NCI-H345 (cell line): ENCODE measurements at places on chromosomes 5 and 9.

DNA sequence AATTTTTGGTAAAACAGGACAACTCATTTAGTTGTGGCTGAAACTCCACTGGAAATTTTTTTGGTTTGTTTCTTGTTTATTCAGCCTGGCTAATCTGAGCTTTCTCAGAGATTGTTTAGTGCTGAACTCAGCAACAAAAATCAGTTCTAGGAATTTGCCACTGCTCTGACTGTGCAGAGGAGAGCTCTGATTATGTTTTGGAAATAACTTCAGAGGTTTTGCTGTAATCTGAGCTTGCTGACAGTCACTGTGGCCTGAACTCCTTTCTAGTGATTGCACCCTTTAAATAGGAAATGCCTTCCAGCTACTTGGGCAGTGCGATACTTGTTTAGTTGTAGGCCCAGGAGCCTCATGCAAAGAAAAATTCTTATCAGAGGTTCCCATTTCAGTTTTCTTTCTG lies 60.2 kb downstream of the OSTF1 start:
- no peak for DNase-seq

DNA sequence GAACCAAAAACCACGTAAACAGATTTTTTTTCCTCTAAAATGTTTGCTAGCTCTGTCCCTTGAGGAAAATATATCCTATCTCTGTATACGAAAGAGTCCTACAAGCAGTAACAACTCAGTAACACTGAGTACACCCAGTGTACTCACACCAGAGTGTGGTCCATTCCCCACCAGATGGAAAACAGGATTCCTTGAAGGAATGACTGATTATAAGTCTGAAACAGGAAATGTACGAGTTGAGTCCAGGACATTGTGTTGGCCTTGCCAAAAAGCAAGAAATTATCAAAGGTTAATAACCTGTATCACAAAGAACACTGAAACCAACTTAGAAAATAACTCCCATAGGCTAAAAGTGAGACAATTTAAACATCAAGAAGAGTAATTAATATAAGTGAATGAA lies 20.4 kb downstream of the GOLPH3 start:
- DNase-seq = no peak

GRCh38 chr5:172806897-172807672 lies 27.0 kb upstream of the ERGIC1 start:
- no peak for DNase-seq

DNA sequence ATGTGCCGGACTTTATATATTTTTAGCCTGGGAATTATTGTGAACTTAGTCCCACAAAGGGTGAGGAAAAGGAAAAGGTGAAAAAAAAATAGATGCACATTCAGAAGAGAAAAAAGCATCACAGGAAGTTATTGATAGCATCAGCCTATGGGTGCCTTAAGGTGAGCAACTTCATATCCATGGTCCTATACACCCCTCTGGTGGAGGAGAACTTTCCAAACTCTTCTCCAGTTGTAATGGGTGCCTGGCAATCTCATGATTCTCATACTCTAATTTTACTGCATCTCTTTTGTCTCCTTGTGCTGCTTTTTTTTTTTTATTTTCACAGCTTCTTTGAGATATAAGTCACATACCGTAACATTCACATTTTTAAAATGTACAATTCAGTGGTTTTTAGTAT lies 107.4 kb downstream of the JAKMIP2 start:
- no peak for DNase-seq

DNA sequence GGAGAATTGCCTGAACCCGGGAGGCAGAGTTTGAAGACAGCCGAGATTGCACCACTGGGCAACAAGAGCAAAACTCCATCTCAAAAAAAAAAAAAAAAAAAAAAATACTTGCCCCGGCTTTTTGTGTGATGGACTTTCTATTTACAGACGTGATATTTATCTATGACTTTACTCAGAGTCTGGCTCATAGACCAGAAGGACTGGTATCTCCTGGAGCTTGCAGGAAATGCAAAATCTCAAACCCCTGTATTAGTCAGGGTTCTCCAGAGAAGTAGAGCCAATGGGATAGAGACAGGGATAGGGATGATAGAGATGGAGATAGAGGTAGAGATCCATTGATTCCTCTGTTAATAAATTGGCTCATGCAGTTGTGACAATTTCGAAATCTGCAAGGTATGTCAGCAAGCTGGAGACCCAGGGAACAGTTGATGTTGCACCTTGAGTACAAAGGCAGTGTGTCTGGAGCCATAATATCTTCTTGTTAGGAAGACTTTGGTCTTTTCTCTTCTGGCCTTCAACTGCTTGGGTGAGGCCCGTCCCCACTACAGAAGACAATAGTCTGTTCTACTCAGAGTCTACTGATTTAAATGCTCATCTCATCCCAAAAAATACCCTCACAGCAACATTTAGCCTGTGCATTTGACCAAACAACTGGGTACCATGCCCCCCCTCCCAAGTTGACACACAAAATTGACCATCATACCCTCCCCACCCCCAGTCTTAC lies 195.4 kb upstream of the MSX2 start:
- DNase-seq = no peak

DNA sequence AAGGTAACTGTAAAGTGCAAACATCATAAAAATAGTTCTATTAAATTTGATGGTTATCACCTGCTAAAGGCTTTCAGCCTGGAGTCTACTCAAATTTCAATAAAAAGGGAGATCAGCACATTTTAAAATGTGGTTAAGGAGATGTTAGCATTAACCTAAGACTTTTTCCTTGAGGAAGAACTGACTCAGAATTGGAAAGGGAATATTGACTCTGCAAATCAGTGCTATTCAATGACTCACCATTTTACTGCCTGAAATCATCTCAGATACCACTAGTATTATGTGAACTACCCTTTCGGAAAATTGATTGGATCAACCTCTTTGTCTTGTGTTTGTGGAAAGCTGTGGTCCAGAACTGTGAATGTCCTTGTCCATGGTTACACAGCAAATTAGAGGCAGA lies 113.3 kb downstream of the ADRB2 start:
- no peak for DNase-seq

- no peak for DNase-seq
These were observed 174.4 kb downstream of the HSPA4 start for GRCh38 chr5:133226186-133226585.

DNA sequence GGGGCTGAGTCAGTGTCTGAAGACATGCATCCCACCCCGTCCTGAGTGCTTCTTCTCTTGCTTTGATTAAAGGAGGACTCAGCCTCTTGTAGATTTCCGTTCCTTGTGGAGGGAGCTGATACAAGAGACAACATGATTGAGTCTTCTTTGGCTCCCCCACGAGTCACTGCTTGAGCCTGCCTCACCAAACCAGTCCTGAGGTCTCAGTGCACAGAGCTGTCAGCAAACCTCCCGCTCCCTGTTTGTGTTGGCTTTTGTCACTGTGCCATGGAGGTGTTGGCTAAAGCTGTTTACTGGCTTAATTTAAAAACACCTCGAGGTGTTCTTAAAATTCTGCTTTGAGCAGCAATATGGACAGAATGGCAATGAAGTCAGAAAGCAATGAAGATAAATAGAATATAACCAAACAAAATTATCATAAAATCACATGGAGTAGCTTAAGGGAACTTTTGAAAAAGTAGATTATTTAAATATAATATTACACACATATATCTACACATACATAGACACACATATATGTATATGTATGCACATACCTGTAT lies 234.1 kb upstream of the ANKRD55 start:
- no peak for DNase-seq

DNA sequence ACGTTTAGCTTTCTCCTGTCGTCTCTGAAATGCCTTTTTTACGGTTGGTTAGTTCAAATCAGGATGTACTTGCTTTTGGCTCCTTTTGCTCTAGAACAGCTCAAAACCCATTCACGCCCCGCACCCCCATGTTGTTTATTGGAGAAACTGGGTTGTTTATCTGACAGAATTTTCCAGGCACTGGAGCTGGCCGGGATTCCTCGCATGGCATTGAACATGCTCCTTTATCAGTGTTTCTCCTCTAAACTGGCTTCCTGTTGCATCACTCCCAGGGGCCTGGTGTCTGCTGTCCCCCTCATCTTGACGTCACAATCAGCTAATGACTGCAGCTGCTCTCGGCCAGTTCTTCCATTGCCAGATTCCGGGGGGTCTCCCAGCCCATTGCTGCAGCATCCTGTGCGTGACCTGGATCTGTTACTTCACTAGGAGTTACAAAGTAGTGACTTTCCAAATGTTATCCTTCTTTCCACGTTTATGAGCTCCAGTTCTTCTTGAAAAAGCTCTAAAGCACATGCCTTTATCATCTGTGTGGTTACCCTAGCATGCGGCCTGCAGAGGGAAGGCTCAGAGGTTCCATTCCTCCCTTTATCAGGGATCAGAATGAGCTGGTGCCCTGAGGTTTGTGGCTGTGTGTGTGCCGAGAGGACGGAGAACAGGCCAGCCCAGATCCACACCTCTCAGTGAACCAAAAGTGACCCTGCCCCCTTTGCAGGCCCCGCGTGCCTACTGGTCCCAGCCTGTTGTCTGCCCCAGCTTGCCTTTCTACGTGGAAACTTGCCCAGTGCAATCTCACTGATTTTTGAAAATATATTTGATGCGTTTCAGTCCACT lies 27.5 kb downstream of the FAM163B start:
- DNase-seq = no peak

DNA sequence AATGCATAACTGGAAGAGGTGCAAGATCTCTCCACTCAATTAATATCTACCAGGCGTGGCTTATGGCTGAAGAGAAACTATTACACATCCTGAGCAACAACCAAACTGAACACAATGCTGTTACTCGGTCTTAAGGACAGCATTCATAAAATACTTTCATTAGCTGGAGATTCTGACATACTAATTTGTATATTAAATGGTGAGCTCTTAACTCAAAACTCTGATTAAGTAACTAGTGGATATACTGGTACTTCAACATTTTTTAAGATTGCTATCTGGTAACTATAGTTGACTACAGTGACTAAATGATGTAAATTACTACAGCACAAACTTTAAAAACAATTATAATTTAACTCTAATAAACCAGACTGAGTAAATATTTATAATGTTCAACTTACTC lies 15.8 kb downstream of the ZDHHC21 start:
- no peak for DNase-seq

DNA sequence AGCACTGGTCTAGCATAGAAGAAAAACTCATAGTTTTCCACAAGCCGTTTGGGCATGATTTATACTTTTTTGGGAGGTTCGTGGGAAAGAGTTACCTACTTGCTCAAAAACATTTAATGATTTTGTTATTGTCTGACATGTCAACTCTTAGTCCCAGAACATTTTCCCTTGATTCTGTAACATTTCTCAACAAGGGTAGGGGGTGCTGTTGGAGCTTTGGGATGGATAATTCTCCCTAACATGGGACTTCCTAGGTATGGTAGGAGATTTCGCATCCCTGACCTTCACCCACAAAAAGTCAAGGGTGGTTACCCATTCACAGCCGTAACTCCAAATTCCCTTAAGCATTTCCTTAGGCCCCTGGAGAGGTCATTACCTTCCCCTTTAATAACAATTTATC lies 378.0 kb downstream of the YTHDC2 start:
- no peak for DNase-seq

- no peak for DNase-seq
These were observed 77.9 kb upstream of the DAB2 start for GRCh38 chr5:39502704-39503103.

DNA sequence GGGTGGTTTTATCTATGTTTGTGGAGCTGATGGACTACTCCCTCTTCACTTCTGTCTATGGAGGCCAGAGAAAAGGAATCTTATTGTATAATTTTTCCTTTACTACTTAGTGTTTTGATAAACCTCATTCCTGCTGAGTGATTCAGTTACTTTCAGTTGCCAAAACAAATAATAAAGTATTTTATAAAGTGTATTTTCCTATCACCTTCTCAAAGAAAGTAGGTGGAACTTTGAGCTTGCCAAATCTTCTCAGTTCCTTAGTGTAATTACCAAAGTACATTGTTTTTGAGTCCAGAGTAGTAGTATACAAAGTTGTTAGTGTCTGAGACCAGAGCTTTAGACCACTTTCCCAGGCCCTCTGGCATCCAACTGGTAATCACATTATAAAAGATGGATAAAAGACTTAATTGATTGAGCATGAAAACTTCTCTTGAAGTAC lies 13.5 kb downstream of the RABGAP1 start:
- no peak for DNase-seq

GRCh38 chr9:11086561-11086960 lies 473.8 kb upstream of the PTPRD start:
- no peak for DNase-seq

DNA sequence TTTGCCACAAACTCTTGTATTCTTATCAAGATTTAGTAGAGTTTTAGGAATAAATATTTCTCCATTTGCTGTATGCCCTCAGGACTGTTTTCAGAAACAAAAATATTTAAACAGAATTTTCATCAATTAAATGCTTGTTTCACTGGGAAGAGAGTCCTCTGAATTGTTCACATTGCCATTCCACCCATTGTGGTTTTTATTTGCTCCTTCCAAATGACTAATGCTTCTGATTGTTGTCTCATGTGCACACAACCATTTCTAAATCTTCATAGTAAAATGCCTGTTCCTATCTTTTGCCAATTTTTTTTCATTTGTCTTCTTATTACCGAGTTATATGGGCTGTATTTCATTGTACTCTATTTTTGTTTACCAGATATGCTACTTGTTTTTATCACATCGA lies 10.6 kb downstream of the MARCOL start:
- no peak for DNase-seq

DNA sequence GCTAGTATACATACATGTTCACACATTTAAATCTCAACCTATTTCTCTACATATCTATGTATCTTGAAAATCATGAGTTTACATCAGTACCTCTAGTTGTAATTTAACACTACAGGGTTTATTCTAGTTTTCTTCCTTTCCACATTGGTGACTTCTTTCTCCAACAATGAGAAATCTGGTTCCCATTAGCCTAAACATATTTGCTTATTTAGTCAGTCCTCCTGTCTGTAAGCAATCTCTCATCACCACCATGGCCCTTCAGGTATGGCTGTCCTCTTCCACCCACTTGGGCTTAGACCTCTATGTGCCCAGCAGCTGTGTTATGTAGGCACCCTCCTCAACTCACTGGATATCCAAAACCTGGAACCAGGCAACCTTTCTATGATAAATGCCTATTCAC lies 8.0 kb upstream of the SPATA31D1 start:
- no peak for DNase-seq

DNA sequence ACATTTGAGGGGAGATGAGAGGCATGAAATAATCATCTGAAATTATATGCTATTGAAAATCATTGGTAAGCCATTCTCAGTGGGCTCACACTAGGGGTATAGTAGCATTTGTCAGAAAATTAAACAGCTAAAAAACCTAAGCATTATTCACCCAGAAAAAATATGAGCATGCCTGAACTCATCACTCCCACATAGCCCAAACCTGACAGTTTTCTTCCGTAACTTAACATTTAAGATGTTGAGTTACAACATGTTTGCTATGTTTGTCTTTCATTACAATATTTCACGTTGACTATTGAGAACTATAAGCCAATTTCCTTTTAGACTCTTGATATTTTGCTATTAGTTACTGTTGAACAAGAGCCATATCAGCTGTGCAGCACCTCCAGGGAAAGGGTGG lies 23.5 kb upstream of the GHR start:
- DNase-seq = no peak
